Right ventricle myocardium superior (tissue), 1 donor: ENCODE measurements at places on chromosomes 13 and 19. TPM values are rescaled to one million over a fixed set of nuclear protein-coding genes. Genes with fewer than 3 reads are reported as not detected.

ZNF737 gene
- total RNA-seq = 4.1 TPM

DNA sequence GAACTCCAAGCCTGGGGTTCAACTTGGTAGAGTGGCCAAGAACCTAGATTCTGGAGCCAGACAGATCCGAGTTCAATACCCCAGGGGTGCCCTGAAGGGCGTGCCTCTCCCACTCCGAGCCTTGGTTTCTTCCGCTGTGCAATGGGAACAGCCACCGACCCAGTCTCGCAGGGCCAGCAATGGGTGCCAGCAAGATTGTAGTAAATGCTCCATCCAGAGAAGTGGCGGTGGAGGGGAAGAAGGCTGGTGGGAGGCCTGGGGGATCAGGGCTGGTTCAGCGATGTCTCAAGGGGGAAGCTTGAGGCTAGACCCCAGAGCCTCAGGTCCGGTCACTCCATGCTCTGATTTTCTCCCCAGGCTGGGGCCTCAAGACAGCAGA, 4.5 kb downstream of the WIZ start:
- DNase-seq = no peak

WDR88 gene
- 0.38 TPM for total RNA-seq

NLRP11 gene
- not detected for total RNA-seq
